ENCODE measurements at places on chromosomes 4 and X.
A peak's percentile ranks its signal among the peaks of the same experiment; 100 is the strongest.

GRCh38 chrX:132602701-132603100 lies 113.9 kb upstream of the MBNL3 start:
- no peak for DNase-seq

DNA sequence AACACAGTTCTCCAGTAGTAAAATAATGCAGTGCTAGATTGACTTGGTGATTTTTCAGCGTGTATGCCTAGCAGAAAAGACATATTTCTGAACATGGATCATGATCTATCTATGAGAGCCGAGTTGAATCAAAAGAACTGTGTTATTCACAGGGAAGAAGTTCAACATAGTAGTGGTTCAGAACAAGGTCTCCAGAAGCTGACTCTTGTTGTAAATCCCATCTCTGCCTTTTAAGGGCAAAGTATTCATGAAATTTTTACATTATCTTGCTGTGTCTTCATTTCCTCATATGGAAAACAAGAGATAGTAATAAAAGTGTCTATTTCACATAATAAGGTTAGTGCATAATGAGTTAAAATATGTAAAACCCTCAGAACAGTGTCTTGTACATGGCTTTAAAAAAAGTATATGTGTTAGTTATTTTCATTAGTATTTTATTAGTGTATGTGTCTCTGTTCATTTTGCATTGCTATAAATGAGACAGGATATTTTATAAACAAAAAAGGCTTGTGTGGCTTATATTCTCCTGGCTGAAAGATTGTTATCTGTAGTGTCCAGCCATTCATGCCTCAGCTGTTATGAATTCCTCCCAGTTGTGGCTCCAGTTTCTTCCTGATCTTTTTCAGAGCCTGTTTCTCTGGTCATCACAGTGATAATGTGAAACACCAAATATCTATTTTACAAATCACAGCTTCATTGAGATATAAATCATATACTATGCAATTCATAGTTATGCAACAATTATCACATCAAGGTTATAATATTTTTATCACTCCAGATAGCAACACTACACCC lies 1351.2 kb downstream of the STIM2 start:
- no peak for DNase-seq

- no peak for DNase-seq
These were observed 7.3 kb downstream of the SMR3A start for GRCh38 chr4:70367813-70368212.

DNA sequence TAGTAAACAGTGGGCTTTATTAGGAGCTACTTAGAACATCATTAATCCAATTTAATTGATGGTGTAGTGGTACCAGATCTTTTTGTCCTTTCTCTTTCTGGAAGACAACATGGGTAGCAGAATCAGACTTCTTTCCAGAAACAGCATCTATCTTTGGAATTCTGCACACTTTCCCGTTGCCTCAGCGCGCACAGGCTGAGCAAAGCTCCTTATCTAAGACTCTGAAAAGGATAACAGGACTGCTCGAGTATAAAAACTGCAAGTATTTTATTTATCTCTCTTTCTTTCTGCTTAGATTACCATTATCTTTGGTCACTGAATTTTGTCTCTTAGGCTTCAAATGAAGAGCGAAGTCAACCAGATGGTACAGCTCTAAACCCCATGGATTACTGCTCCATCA lies 191.7 kb downstream of the DHX15 start:
- DNase-seq: no peak

DNA sequence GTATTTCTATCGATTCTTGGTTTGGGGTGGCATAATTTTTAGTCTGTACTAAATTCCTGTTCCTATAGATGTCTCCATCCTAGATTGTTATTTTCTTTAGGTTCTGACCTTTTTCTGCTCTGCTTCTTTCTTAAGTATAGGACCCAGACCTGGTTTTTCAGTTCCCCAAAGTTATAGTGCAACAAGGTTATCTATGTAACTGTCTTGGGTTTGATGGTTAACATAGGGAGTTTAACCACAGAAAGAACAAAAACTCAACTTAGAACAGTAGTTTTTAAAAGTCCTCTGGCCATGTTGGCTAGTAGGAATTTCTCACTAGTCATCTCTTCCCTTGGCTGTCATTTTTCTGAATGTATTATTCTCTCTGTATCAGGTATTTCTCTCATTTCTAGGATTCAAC lies 38.8 kb upstream of the MAD2L1 start:
- no peak for DNase-seq

DNA sequence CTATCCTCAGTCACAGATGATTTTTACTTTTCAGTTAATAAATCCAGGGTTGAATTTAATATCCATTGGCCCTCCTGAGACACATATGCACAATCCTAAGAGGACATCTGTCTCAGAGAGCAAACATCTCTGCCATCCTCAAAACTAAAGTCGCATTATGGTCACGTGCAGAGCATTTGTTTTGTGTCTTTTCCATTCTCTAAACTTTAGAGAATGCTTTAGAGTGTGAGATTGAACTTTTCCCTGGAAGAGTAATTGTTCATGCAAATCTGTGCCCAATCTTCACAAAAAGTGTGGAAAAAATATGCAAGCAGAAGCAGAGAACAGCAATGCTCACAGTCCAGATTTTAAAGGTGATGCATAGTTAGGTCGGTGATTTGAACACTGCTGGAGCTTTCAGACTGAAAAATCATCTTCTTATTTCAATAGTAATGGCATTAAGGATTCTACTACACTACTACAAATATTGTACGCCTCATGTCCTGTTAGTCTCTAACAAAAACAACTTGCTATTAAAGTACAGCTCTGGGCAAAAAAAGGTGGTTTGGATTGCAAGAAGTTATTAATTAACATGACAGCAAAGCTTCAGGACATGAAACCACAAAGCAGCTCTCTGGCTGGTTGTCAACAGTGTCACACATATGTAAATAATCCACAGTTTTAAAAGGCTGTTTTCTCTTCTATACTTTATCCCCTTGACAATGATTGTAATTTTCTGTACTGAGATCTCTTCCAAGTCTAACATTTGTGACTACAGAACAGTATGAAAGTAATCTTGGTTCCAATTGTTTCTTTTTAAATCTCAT lies 19.9 kb downstream of the DCHS2 start:
- DNase-seq: peak; percentile 31

- DNase-seq: no peak
These were observed 473.7 kb downstream of the GBA3 start for GRCh38 chr4:23166407-23166806.

DNA sequence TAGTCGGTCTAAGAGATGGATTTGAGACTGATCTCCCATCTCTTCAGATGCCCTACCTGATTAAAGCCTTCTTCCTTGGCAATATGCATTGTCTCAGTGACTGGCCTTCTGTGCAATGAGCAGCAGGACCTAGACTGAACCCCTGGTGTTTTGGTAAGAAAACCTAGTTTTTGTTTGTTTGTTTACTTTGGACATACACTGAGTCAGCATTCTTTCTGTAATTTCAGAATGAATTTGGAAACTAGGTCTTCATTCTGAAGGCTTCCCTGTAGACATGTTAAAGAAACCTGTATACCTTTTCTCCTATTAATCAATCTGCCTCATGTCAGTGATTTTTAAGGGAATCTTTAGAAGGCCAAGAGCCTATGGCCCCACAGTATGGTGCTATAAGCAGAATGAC lies 597.5 kb upstream of the HTR2C start:
- no peak for DNase-seq

DNA sequence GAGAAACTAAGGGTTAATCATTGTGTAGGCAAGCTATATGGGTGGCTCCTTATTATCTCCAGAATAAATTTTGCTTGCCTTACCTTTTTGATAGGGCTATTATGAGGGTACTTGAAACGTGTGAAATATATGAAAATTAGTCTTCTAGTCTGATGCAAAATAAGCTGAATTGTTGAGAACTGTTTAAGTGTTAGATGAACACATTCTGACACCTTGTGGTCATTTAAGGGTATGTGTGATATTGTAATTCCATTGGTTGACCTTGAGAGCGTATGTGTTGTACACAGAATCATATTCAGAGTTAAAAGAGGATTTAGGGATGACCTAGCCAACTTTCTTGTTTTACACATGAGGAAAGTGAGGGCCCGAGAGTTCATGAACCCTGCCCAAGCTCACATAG lies 44.6 kb upstream of the LINC00632 start:
- no peak for DNase-seq

DNA sequence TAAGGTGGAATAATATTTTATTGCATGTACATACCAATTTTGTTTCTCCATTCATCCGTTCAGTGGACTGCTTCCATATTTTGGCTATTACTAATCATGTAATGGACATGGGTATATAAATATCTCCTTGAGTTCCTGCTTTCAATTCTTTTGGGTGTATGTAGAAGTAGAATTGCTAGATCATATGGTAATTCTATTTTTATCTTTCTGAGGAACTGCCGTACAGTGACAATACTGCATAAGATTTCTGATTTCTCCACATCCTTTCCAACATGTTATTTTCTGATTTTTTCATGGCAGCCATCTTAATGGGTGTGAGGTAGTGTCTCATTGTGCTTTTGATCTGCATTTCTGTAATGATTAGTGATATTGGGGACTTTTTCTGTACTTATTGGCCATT lies 19.2 kb downstream of the ALPK1 start:
- DNase-seq: no peak

Data from GM19239 (cell line).